Muscle of leg (tissue), 16 donors: ENCODE measurements at places on chromosomes 11 and 22. TPM values are rescaled to one million over a fixed set of nuclear protein-coding genes. Genes with fewer than 3 reads are reported as not detected.

- no peaks in the 10 kb centered on the region for H3K36me3 ChIP-seq
- no peak for DNase-seq
- no peak overlapping the region for H3K27ac ChIP-seq
- no peaks in the 10 kb centered on the region for H3K4me1 ChIP-seq
These were observed 11.3 kb upstream of the MS4A7 start for GRCh38 chr11:60367009-60367408.

Gene SMC1B
- 0.04 TPM for total RNA-seq

DNA sequence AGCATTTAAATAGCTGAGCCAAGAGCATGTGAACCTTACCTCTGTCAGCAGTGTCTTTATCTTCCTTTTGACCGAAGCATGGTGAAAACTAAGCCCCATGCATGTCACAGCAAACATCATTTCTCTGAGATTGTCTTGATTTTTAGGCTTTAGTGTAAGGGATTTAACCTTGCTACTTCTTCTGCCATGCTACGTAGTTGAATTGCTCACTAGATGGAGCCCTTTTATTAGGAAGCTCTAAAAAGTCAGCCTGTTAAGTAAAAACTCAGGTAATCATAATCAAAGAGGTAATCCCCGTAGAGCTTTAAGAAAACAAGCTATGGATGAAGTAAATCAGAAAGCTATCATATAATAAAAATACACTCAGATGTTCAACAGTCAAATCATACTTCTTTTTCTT, 149.5 kb downstream of the PGR start:
- H3K27ac ChIP-seq, result no peak overlapping the region
- peaks cover 26% of the 10 kb centered on the region for H3K36me3 ChIP-seq
- H3K4me1 ChIP-seq, result no peaks in the 10 kb centered on the region

Gene TRIOBP
- 36.4 TPM for total RNA-seq

GRCh38 chr11:68948496-68948895, 32.3 kb downstream of the MRGPRD start:
- H3K4me3 ChIP-seq, result no peak overlapping the region
- peaks cover 3% of the 10 kb centered on the region for H3K4me1 ChIP-seq
- no peak for DNase-seq
- H3K36me3 ChIP-seq, result no peaks in the 10 kb centered on the region
- no peaks in the 10 kb centered on the region for H3K27me3 ChIP-seq

- no peaks in the 10 kb centered on the region for H3K27me3 ChIP-seq
- peaks cover 32% of the 10 kb centered on the region for H3K4me1 ChIP-seq
- H3K27ac ChIP-seq, result peak overlapping the region; percentile 96
- peak overlapping the region; percentile 93 for H3K4me3 ChIP-seq
- peak; percentile 71 for DNase-seq
These were observed 557 bp downstream of the GTPBP1 start for GRCh38 chr22:38706101-38706900.

- no peak for DNase-seq
- H3K4me3 ChIP-seq, result no peak overlapping the region
- no peaks in the 10 kb centered on the region for H3K4me1 ChIP-seq
- no peaks in the 10 kb centered on the region for H3K36me3 ChIP-seq
- no peaks in the 10 kb centered on the region for H3K27me3 ChIP-seq
These were observed 1121.8 kb upstream of the TENM4 start for GRCh38 chr11:80562523-80563125.

DNA sequence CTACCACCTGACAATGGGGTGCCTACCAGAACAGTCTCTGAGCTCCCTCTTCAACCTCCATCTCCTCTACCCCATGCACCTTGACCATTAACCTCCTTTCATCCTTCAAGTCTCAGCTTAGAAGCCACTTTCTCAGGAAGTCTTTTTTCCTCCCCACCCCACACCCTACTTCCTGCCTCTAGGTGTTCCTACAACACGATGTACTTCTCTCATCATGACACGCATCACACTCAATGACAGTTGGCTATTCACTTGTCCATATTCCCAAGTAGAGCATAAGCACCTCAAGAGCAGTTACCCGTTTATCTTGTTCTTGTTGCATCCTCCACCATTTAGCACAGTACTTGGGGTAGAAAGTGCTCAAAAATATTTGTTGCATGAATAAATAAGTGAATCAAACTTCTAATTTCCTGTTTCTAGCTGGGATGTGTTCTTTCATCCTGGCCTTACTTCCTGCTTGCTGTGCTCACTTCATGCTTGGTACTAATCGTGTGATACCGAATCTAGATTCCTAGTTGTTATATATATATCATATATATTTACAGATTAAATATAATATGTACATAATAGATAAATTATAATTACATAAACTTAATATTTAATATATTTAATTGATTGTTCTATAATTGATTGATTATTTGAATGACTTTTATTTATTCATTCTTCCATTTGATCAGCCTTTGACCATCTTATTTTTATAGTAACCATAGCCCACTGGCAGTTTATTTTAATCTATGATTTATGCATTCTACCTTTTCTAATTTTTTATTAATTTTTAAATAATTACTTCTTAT, 177.5 kb upstream of the TMEM45B start:
- no peaks in the 10 kb centered on the region for H3K4me1 ChIP-seq
- H3K4me3 ChIP-seq, result no peak overlapping the region
- DNase-seq, result no peak
- H3K27ac ChIP-seq, result no peak overlapping the region
